Left kidney (tissue), 8 donors: ENCODE measurements at places on chromosomes 13 and 19. TPM values are rescaled to one million over a fixed set of nuclear protein-coding genes. Genes with fewer than 3 reads are reported as not detected.

DNA sequence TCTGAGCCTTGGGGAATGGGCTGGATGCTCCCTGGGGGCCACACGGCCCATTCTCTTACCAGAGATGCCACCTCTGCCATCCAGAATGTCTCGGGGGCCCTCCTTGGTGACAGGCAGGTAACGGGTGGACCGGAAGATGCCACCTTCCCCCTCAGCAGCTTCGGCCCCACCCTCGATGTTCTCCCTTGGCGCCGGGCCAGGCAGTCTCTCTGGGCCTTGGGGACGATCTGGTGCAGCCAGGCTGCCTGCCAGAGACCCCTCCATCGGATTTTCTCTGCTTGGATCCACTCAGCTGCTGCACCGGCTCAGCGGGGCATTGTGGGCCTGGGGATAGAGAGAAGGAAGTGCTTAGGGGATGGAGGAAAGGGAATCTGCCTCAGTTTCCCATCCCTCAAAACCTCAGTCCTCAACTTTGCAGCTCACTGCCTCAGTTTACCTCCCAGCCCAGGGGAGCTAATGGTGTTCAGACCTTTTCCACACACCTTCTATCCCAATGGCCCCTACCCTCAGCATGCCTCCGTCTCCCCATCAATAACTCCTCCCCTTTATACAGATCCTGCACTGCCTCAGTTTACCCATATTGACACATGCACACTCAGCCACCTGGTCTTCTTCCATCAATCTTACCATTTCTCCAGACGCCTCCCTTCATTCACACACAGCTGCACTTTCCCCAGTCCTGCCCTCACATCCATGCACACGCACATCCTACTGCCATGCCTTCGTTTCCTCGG, 1.5 kb downstream of the WIZ start:
- no peak for DNase-seq

DNA sequence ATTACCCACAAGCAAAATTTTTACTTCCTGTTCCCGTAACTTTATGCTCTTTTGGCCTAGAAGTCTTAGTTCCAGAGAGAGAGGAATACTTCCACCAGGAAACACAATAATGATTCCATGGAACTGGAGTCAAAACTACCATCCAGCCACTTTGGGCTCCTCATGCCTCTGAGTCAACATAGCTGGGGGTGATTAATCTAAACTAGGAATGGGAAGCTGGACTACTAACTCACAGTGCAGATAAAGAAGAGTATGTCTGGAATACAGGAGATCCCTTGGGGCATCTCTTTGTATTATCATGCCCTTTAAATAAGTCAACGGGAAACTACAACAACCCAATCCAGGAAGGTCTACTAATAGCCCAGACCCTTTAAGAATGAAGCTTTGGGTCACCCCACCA, 8.9 kb upstream of the ELF1 start:
- DNase-seq, result no peak

DNA sequence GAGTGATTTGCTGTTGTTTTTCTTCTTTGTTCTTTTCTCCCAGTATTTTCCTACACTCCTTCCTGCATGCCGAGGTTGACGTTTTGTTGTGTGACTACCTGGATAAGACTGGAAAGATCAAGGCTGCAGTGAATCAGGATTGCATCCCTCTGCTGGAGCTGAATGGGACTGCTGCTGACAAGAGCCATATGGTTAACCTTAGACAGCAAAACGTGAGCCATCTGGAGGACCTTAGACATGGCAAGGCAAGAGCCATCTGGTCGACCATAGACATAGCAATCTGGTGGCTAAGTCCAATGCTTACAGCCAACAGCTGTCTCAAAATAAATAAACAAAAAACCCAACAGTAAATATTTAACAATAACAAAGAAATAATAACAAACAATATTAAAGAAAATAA, 42.6 kb upstream of the ZNF91 start:
- no peak for DNase-seq

The CEACAM16 gene
- polyA plus RNA-seq, result not detected

The C5AR2 gene
- 0.55 TPM for polyA plus RNA-seq
